ENCODE measurements at places on chromosomes 2 and 18.

DNA sequence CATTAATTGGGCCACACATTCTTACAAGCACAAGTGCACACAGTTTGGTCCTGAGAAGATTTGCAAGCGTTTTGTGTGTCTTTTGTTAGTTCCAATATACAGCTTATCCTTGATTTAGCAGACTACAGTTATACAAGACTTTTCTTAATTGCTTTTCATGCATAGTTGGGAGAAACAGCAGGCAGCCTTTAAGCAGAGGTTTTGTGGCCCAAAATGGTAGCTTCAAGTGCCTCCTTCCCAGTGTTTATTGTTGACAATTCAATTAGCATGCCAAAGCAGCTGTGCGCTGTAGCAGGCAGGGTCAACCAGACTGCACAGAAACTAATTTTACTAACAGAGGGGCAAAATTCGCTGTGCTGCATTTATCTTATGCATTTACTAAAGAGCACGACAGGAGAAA is 47.5 kb downstream of the FRZB start:
- DNase-seq = no peak

- DNase-seq = no peak
Observed at GRCh38 chr2:10330700-10331026, 28.0 kb downstream of the HPCAL1 start.

DNA sequence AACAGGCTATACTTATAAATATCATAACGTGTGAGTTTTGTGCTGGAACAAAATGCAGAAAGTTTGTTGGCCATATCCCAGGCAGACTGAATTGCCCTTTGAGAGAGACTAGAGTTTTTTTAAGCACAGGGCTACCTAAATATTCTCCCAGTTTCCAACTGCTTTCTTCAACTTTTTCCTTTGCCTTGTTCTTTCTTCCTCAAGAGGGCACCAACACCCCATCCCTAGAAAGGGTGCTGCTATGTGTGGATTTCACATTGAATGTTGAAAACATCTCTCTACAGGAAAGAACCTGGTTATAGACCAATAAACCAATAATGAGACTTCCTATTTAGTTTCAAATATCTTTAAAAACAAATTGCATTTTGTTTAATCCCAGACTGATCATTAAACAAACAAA is 87.9 kb downstream of the ICOS start:
- DNase-seq = peak; percentile 30

GRCh38 chr2:108573061-108573460 is 38.8 kb downstream of the LIMS1 start:
- no peak for DNase-seq

GRCh38 chr2:111698743-111699554 is 185.0 kb downstream of the ANAPC1 start:
- DNase-seq = peak; percentile 57

GRCh38 chr2:102074152-102074783 is 68.3 kb upstream of the IL1R1 start:
- no peak for DNase-seq

DNA sequence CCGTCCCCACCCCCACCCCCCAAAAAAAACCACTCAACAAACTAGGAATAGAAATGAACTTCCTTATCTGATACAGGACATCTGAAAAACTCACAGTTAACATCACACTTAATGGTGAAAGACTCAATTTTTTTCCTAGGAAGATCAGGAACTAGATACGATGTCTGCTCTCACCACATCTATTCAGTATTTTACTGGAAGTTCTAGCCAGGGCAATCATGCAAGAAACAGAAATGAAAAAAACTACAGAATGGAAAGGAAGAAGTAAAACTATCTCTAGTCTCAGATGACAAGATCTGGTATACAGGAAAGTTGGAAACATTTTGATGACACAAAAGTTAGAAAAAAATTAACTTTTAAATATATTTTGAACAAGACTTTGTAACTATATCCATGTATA is 114.4 kb upstream of the FZD5 start:
- no peak for DNase-seq

DNA sequence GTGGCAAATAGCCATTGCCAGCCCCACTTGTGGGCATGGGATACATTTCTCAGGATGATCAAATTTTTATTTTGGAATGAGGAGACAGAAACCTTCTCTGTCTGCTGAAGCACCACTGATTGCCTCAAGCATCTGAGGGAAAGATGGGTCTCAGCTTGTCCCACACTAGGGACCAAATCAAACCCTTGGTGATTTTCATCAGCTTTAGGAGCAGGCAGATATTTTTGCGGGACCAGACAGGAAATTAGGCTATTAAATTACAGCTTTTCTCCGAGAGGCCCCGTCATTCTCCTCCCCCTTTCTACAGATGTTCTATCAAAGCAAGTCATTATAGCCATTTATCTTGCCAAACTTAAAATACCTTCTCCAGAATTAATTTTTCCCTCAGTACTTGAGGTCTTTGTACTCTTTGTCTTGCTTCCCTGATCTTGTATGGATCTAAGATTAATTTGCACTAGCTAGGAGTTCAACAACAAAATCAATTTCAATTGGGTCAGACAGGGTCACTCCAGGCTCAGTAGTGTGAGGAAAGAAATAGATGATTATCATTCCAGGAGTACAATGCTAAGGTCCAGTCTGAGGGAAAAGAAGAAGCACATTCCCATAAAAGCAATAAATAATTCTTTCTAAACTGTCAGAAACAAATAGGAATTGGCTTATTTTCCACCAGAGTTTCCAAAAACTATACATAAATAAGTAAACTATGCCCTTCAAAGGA is 818.1 kb upstream of the SOX11 start:
- DNase-seq = no peak

DNA sequence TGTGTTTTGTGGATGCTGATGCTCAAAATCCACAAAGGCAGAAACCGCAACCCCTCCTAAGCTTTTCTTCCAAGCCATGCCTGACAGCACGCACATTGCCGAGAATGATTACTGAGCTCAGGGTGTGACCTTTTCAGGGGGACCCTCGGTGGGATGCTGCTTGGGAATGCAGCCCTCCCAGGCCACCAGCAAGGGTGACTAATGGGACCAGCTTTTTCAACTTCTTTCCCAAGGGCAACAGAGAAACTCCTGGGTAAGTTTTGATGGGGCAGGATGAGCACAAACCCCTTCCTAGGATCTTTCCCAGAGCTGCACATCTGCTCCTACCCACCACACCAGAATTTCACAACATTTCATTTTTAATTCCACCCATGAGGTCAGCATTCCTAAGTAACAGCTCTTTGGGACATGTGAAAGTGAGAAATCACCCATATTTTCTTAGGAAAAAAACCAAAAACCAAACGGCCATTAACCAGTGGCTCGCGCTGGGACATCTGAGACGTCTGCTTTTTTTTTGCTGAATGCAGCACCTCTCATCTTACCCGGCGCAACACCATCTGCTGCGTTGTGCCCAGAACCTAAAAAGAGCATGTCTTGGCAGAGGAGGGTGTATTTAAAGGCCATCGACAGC is 119.0 kb downstream of the ARL4C start:
- no peak for DNase-seq

DNA sequence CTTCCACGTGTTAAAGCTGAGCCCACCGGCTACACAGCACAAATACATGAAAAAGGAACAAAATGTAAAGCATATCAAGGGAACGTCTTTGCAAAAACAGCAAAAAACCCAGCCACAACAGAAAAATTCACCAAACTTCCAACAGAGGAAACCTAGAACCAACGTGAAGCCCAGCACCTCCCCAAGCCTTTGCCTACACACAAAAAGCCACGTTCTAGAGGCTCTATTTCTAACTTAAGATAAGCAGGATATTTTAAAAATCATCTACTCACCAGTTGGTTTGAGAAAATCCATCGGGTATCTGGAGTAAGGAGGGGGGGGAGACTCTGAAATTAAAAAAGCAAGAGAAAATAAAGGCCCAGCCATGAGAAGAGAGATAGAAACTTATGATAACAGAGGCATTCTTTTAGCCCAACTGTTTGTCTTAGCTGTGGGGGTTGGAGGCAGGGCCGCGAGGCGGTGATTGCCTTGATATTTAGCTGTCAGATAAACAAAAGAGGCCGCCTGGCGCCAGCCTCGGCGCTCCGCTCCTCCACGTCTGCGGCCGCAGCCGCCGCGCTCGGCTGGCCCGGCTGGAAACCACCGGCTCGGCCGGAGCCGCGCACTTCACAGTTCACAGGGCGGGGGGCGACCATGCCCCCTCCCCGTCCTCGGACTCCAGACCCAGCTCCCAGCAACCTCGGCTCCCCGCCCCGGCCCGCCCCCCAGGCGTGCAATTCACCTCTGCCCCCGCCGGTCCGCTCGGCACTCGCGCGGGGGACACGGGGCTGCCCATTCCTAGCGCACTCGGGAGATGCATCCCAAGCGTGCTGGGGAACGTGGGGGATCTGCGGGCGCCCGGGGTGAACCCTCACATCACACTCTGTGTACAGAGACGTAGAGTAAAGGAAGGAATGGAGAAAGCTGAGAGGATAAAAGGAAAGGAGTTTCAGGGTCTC is 2.4 kb downstream of the SMAD7 start:
- DNase-seq = peak; percentile 70

GRCh38 chr2:147760984-147761383 is 83.8 kb upstream of the ACVR2A start:
- no peak for DNase-seq

DNA sequence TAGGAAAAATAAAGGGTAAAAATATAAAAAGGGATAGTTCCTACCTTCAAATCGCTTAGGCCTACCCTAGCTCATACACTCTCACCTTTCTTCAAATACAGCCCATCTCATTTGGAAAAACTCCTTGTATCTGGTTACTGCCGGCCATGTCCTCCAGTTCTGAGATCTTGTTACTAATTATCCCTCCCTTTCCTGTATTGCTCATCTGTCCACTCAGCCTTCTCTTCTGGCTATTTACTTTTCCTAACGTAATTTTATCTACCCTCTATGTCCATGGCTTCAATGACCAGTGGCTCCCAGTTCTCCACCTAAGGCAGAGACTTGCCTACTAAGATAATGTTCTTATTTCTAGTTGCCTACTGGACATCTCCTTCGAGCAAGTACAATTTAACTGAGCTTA is 342.9 kb upstream of the ACVR2A start:
- no peak for DNase-seq

- no peak for DNase-seq
Observed at GRCh38 chr2:239203443-239204135, 197.2 kb downstream of the HDAC4 start.

DNA sequence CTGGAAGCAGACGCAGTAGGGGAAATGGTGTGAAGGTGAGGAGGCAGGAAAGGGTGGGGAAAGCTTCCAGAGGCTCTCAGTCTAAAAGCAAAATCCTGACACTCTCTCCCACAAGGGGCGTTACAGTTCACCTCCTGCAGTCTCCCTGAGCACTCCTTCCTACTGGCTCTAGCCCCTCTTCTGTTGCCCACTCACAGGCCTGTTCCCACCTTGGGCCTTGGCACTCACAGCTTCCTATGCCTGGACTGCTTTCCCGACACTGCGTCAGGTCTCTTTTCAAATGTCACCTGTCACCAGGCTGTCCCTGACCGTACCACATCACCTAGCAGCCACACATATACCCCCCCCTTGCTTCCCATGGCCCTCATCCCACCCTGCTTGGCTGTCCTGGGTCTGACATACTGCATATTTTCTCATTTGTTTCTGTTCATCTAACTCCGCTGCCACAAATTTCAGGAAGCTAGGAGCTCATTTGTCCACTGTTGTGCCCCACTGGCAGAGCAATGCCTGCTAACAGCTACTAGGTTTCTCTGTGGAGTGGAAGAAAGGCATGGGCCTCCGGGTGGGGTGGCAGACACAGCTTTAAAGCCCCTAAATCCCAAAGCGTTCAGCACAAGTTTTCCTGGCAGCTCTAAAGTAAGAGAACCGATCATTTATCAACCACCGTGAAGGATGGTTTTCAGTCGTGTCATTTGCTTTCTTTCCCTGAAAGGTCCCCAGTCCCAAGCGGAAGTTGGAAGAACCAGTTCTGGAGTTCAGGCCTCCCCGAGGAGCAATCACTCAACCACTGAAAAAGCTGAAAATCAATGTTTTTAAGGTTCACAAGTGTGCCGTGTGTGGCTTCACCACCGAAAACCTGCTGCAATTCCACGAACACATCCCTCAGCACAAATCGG is 118.8 kb downstream of the ZNF532 start:
- no peak for DNase-seq

- DNase-seq = no peak
Observed at GRCh38 chr2:151009437-151010175, 252.1 kb downstream of the RBM43 start.

- no peak for DNase-seq
Observed at GRCh38 chr18:41965634-41966255, 10.7 kb downstream of the PIK3C3 start.

DNA sequence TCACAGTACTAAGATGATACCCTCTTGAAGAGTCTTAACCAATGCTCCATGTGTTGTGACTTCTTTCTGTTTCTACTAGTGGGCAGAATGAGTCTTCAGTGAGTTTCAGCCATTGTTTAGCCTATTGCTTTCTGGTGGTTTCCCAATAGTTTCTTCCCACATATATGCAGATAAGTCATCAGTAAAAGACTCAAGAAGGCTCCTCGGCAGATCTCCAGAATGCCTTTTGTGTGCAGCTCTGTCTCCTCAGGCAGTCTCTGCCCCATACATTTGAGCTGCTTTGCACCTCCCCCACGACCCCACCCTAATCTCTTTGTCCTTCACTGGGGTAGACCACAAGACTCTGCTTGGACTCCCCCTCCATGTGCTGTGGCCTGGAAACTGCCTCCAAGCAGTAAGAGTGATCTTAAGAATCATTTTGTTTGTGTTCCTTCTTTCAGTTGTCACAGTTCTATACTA is 71.6 kb upstream of the CHRNA1 start:
- no peak for DNase-seq

- DNase-seq = no peak
Observed at GRCh38 chr2:241389697-241390096, 33.6 kb downstream of the FARP2 start.

DNA sequence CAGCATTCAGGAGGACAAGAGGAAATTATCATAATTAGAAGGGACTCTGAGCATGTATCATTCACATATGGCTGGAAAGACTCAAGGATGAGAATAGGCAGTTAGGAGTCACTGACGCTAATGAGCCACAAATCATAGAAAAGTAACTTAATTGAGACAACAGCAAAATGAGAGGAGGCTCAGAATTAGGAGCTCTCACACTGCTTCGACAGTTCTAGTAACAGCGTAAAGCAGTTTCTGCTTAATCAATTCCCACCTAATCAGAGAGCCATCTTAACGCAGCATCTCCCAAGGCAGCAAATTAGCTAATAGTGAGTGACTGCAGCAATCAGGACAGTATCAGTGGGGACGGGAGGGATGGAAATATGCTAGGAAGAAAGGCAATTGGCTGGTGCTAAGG is 32.8 kb downstream of the ANKRD44 start:
- no peak for DNase-seq

GRCh38 chr2:70104231-70105111 is 17.2 kb downstream of the PCBP1 start:
- peak; percentile 63 for DNase-seq

Data from CD4-positive, alpha-beta T cell treated with Interleukin-4 for 1 hour (primary cell).